ENCODE measurements at places on chromosomes 5 and 9.

- peak; percentile 42 for DNase-seq
Observed at GRCh38 chr9:130701059-130702022, 7.8 kb downstream of the EXOSC2 start.

GRCh38 chr9:120909904-120910303 is 16.7 kb downstream of the TRAF1 start:
- DNase-seq, result no peak

GRCh38 chr9:20015427-20015931 is 226.6 kb upstream of the SLC24A2 start:
- no peak for DNase-seq

GRCh38 chr9:13823026-13823425 is 490.9 kb downstream of the NFIB start:
- no peak for DNase-seq

GRCh38 chr9:92032891-92033290 is 82.3 kb downstream of the SPTLC1 start:
- no peak for DNase-seq

DNA sequence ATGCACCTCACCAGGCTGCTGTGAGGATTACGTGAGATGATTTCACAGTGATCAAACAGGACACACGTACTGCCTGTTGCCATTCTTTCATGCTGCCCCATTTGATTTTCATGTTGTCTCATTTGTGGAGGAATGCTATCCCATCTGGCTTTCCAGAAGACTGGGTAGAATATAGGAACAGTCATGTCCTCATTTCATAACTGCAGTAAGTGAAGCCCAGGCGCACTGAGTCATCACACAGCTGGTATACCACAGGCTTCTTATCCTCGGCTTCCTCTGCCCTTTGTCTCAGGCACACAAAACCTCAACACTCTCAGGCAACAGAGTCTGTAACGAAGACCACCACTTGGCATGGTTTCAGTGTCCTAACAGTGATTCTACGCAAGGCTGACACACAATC is 62.3 kb downstream of the LHFPL2 start:
- DNase-seq, result no peak

DNA sequence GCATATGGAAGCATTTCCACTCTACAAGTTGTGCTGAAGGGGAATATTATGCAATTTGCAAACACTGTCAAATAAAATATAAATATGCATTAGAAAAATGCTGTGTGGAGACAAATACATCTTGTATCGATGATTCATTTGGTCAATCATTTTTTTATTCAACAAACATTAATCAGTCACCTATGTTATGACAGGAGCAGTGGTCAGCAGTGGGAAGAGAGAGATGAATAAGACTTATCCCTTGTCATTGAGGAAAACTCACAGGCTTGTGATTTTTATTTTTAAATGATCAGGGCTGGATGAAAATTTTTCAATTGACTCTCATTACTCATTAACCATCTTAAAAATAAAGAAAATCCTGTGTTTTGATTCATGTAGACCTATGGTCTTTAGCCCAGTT is 574.1 kb downstream of the ACTL7B start:
- no peak for DNase-seq

DNA sequence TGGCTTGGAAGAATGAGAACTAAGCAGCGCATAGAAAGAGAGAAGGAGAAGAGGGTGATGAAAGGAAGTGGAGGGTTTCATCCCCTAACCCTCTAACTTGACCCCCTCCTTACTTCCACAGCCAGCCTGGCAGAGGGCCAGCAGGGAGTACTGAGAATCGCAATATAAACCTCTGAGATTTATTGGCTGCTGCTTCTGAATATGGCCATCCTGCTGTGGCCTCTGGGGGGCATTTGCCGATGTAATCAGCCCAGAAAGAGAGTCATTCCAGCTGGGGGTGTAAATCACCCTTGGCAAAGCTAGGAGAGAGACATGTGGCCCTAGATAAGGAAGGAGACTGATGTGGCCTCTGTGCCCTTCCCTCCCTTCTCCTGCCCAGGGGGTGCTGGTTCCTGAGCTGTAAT is 960 bp upstream of the GFRA3 start:
- DNase-seq, result no peak

- DNase-seq, result no peak
Observed at GRCh38 chr9:95502248-95502647, 14.5 kb downstream of the PTCH1 start.

- no peak for DNase-seq
Observed at GRCh38 chr5:146731909-146732659, 146.5 kb downstream of the PPP2R2B start.

Measured in activated naive CD4-positive, alpha-beta T cell (primary cell).